Cortex of kidney (tissue), 1 donor: ENCODE measurements at places on chromosomes 2 and 18.

DNA sequence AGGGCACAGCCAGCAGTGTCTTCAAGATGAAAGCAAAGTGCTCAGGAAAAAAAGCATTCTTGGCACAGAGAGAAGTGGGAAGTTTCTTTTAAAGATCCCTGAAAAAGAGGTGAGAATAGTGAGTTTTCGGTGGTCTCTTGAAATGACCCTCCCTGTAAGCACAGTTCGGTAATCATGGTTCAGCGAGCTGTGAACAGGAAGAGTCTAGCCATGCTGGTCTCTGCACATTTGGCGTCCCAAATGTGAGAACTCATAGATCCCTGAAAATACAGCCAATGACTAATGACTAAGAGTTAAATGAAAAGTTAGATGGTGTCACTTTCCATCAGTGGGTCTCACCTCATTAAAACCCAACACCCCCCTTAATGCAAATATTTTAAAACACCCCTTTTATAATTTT, 3.4 kb downstream of the IL1R1 start:
- no peak for DNase-seq

DNA sequence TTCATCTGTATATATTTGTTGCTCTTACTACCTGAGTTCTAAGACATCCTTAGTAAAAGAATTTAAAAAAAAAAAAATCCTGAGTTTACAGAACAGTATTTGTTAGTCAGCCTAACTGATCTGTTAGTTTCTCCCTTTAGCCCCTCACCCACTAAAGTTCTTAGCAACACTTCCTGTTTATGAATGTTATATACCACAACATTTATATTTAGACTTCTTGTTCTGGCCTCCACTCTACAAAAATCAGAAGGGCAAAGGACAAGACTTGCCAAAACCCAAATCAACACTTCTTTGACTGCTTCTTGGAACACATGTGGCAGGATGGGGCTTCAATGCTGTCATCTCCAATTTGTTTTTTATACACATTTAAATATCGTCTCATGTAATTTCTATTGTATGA, 71.1 kb downstream of the MGAT5 start:
- no peak for DNase-seq

GRCh38 chr2:19439081-19439480, 80.7 kb upstream of the OSR1 start:
- no peak for DNase-seq

GRCh38 chr2:77046339-77046738, 475.8 kb downstream of the LRRTM4 start:
- no peak for DNase-seq

GRCh38 chr2:3094999-3095958, 282.3 kb downstream of the EIPR1 start:
- DNase-seq: no peak

GRCh38 chr2:74618410-74619083, 29.6 kb downstream of the M1AP start:
- DNase-seq: no peak
